ENCODE measurements at places on chromosomes 13 and 19.

DNA sequence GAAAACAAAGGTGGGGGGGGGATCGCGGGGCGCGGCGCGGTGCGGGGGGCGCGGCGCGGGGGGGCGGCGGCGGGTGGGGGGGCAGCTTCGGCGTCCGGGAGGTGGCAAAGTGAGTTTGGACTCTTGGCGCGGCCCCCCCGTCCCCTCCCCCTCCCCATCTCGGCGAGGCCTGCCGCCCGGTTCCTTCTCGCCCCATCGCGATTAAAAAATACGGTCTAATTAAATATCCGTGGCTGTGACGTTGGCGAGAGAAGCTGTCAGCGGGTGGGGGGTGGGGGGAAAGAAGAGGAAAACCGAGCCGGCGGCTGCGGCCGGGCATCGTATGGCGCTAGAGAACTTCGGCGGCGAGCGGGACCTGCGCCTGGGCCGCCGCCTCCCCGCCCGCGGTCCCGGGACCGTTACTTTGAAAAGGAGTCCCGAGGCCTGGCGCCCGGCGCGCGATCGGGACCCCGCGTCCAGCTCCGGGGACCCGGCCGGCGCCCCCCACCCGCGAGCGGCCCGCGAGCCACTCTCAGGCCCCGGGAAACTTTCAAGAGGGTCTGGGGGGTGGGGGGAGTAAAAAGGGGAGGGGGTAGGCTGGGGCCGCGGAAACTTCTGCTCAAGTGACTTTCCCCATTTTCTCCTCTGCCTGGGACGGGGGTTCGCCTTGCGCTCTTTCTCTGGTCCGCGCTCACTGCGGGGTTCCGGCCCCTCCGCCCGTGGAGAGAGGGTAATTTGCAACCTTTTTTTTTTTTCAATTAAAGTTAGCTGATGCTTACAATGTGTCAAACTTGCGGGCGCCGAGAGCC lies 146.3 kb upstream of the ZNF536 start:
- DNase-seq: no peak

GRCh38 chr13:57784633-57785032 lies 153.1 kb downstream of the PCDH17 start:
- DNase-seq: no peak

DNA sequence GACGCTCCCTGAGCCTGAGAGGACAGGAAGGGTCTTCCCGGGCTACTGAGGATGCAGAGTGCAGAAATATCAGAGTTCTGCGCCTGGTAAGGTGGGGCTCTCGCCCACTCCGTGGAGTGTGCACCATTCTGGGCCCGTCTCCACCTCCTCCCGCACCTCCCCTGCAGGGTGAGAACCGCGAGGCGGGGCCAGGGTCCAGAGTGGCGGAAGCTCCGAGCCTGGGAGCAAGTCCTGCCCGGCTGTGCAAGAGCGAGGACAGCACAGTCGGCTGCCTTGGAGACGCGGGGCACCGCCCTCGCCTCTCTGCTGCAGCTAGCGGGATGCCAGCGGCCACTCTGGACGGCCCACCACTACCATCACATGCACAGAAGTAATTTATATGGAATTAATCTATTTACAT lies 2304.4 kb downstream of the PCDH9 start:
- no peak for DNase-seq

- no peak for DNase-seq
Observed at GRCh38 chr13:35826626-35827254, 304.4 kb downstream of the DCLK1 start.

- no peak for DNase-seq
Observed at GRCh38 chr19:32498648-32499200, 82.3 kb upstream of the PDCD5 start.

Data from esophagus squamous epithelium (tissue), 5 donors.